Kasumi-1 (cell line): ENCODE measurements at places on chromosomes 11 and 22.
A peak's percentile ranks its signal among the peaks of the same experiment; 100 is the strongest.

- no peak for DNase-seq
Observed at GRCh38 chr11:69293819-69294505, at the start of gene MYEOV. Gene MYEOV, plus strand, starts transcription at chr11:69294155. Its CDS starts 1,200 bp downstream, at chr11:69295355.

- peak; percentile 51 for DNase-seq
Observed at GRCh38 chr11:120324932-120325810, at the start of gene TLCD5. Gene TLCD5, plus strand, starts transcription at chr11:120325299. Its CDS starts 2,143 bp downstream, at chr11:120327442.

DNA sequence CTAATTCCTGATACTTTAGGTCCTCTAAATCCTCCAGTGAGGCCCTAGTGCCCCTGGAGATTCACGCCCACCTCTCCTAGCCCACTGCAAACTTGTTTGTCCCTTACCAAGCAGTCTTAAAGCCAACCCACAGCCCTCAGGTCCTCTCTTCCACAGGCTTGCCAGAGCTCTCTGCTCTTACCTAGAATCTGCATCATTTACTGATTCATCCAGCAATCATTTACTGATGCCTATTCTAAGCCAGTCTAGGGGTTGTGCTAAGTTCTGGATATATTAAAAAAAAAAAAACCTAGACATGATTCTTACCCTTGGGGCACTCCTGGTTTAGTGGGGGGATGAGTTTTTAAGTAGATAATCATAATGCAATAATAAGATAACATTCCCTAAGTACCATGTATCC is 43.0 kb upstream of the PLET1 start:
- no peak for DNase-seq

- DNase-seq, result no peak
Observed at GRCh38 chr11:42225664-42226063, 766.2 kb upstream of the LRRC4C start.

GRCh38 chr11:85182441-85183387 is 444.4 kb downstream of the DLG2 start:
- peak; percentile 8 for DNase-seq

DNA sequence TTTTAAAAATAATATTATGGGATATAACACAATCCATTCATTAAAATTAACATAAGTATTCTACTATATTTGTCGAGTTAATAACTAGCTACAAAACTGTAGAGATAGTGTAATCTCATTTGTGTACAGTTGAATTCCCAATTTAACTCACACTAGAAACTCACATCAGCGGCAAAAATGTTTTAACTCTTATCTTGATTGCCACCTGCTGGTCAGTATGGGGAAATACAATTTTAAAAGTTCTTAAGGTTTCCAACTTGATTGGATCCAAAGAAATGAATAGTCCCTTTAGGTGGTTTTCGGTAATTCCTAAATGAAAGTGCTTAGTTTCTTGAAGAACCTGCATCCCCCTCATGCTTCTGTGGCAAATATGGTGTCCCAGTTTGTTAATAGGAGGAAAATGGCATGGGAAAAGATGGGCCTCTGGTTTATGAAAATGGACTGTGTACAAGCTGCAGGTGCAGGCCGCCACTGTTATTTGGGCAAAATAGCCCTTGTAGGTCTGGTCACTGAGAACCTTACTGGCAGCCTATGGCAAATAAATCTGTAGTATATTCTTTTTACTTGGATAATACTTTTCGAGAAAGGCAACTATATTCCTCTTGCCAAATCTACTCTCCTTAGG is 33.7 kb upstream of the SLC17A6 start:
- DNase-seq, result peak; percentile 71

DNA sequence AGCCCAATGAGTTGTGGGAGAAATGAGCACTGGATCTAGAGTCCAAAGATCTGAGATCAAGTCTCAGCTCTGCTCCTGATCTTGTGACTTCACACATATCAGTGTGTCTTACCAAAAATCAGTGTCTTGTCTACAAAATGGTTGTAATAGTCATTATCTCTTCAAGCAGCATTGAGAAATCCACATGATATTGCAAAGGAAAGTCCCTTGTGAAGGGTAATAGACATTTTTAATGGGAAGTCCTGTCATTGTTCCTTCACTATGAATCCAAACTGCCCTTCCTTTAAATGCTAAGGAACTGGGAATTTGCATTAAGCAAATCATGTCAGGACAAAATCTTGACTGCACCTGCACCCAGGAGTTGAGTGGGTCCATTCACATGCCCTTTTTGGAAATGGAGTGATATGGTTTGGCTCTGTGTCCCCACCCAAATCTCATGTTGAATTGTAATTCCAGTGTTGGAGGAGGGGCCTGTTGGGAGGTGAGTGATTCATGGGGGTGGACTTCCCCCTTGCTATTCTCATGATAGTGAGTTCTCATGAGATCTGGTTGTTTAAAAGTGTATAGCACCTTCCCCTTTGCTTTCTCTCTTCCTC is 51.1 kb downstream of the COMMD9 start:
- DNase-seq, result no peak

GRCh38 chr11:57562596-57562995 is 4.9 kb downstream of the UBE2L6 start:
- no peak for DNase-seq

DNA sequence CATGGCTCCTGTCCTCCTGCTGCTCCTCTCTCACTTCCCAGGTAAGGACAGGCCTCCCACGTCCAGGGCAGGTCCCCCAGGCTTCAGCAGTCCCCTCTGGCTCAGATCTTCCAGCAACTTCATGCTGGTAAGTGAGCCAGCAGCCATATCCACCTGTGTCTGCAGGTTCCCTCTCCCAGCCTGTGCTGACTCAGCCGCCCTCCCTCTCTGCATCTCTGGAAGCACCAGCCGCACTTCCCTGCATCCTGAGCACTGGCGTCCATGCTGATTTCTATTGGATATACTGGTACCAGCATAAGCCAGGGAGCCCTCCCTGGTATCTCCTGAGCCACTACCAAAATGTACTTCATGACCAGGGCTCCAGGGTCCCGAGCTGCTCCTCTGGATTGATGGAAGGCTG is 19.0 kb downstream of the RFPL3 start:
- no peak for DNase-seq
